CD4-positive, alpha-beta T cell treated with Interleukin-12 subunit alpha and Interleukin-12 subunit beta, for 1 hour (primary cell): ENCODE measurements at places on chromosomes 7 and 10.

DNA sequence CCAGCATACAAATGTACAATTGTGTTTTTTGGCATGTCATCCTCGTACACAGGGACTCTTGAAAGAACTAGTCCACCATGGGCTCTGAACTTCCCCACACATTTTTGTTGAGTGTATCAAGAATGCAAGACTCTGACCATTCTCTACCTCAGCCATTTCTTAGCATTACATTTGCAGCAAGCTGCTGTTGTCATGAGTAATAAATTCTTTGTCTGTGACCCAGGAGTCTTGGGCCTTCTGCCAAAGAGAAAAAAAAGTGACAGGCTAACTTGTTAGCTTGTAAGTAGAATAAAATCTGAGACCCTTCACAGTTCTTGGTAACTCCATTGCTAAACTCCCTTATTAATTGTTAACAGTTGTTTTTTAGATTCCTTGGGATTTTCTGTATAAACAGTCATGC, 542.3 kb upstream of the MBL2 start:
- DNase-seq, result no peak

DNA sequence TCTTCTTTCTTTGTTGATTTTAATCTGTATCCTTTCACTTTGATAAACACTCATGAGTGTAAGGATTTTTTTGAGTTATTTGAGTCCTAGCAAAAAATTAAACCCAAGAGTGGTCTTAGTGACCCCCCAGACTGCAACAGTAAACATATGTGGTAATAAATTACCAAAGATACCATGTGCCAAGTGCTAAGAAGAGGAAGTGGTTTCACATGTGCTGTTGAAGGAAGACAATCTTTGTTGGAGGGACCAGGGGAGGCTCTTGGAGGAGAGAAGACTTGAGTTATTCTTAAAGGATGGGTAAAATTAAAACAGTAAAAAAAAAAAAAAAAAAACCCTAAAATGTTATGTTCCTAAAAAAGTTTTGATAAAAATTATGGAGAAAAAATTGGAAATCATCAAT, 150.2 kb downstream of the SEC23IP start:
- DNase-seq, result no peak

GRCh38 chr10:103665162-103665889, 171.8 kb downstream of the NEURL1 start:
- no peak for DNase-seq

DNA sequence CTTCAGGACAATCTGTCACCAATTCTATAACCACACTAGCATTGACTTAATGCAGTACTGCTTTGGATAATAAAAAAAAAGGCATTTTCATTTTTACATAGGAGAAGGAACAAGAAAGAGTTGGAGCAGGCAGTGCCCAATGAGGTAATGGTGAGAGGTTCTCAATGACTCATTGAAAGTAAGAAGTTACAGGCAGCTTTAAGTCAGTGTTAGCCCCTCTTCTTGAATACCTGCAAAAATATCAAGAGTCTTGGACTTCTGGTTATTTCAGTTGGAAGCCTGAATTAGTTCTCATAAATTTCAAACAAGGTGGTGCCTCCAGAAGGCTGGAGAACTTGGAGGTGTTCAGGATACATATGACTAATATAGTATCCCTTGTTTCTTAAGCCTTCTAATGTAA, 422.5 kb downstream of the HTR7 start:
- no peak for DNase-seq

- DNase-seq, result no peak
Observed at GRCh38 chr10:59085054-59085453, 91.4 kb upstream of the PHYHIPL start.

DNA sequence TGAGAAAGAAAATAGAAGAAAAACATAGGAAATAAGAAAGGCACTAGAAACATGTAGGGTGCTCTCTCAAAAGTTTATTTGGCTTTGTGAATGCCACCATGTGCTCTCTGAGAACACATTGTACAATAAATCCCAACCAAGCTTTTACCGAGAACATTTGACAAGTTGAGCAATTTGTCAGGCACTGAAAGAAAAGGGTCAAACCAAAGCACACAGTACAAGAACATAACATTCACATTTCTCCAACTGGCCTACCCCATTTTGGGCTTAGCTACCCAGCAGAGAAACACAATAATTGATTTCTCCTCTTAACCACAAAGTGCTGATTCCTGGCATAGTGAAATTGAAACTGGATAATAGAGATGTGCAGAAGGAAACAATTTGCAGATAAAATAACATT, 69.2 kb upstream of the SLC39A12 start:
- DNase-seq, result no peak

GRCh38 chr7:42831718-42832522, 80.0 kb downstream of the C7orf25 start:
- no peak for DNase-seq

- DNase-seq, result peak; percentile 75
Observed at GRCh38 chr10:119301397-119301796, 94.0 kb downstream of the GRK5 start.

DNA sequence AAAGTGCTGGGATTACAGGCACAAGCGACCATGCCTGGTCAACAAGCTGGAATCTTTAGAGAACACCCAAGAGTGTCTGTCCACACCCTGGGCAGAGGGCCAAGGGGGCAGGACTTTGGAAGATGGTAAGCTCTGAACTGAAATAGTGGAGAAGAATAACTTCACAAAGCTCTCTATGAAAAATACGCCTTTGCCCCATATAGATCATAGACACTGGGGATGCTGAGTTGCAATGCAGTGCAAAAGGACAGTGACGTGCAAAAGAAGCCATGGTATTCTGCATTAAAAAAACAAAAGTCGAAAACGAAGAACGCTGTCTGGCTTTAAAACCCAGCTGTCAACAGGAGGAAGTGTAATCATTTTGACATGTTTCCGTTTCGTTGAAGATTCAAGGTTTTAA, 353.6 kb downstream of the CALN1 start:
- peak; percentile 2 for DNase-seq

- no peak for DNase-seq
Observed at GRCh38 chr10:114367351-114368056, 36.8 kb downstream of the AFAP1L2 start.

DNA sequence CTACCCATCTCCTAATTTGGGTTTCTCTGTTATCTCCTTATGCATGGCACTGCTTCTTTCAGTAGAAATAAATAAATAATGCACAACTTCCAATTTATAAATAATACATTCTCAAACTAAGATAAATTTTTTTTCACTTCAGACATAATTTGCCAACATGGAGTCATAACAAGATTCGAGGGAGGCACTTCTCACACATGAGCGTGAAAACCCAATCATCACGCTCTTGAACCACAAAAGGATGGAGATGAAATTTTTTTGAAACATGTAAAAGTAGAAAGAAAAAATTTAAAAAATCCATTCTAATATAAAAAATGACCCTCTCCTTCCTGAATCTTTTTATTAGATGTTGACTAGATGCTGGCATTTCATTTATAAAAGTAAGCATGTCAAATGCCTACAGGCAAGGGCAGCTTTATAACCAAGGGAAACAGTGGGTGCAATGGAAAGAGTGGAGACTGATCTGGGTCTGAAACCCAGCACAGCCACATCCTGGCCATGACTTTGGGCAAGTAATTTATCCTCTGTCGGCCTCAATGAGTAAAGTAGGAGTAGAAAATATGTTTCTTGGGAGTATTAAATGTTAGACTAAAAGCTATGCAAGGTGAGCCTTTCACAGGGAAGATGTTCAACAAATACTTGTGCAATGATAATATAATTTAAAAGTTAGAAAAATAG, 185.0 kb downstream of the STK31 start:
- DNase-seq, result no peak

DNA sequence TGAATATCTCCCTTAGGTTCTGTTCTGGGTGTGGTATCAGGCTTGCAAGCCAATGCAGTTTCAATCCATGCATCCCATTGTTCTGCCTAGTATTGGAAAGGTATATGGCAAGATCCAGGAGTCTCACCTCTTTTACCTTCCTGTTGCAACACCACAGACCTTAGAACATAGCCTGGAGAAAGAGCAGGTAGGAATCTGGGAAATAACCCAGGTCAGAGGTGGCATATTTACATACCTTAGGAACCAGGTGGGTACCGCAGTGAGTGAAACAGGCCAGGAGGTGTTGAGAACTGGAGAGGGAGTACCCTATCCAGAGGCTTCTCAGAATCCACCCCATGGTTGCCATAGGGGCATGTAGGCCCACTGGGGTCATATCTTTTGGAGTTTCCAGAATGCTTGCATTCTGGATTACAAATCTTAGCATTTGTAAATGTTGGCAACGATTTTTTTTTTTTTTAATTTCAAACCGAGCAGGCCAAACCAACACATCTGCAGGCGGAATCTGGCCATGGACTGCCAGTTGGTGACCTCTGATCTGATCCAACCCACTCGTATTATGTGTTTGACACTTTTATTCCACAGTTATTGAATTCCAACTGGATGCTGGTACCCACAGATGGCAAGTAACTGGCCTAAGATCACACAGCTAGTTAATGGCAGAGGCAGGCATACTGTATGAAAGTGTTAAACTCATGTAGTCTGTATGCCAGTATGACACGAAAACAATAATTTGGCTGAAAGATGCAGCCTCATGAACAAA, 180.3 kb upstream of the TCF7L2 start:
- DNase-seq, result no peak

GRCh38 chr7:48011951-48012350, 17.0 kb downstream of the SUN3 start:
- no peak for DNase-seq

- DNase-seq, result no peak
Observed at GRCh38 chr10:28558923-28559508, 26.1 kb downstream of the WAC start.

GRCh38 chr7:105857009-105857952, 19.1 kb downstream of the ATXN7L1 start:
- DNase-seq, result peak; percentile 11
